ENCODE measurements at places on chromosomes 7 and 10.

GRCh38 chr7:157233677-157234076 is 95.0 kb downstream of the UBE3C start:
- DNase-seq = no peak

GRCh38 chr10:77139252-77140160 is 498.1 kb downstream of the KCNMA1 start:
- no peak for DNase-seq

- DNase-seq = no peak
Observed at GRCh38 chr7:78170815-78171214, 372.2 kb downstream of the PHTF2 start.

DNA sequence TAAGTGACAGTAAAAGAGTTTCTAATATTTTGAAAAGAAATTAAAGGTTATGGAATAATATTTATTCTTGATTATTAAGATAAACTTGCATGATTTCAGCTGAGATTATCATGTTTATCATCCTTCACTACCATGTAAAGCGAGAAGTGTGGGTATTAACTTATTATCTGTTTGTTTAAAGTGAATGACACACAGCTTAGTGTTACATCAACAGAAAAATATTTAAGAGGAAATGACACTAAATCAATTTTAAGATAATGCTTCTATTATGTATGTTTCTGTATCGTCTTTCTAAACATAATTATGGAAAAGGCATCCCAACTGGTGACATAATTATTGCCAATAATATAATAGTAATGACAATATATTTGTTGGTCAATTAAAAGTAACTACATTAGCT is 213.1 kb downstream of the PCDH15 start:
- DNase-seq = no peak

GRCh38 chr7:151461942-151462230 is 21.9 kb upstream of the CRYGN start:
- no peak for DNase-seq

GRCh38 chr10:50394832-50395231 is 143.5 kb upstream of the ASAH2 start:
- no peak for DNase-seq

GRCh38 chr10:66811211-66811610 is 114.6 kb upstream of the LRRTM3 start:
- no peak for DNase-seq

DNA sequence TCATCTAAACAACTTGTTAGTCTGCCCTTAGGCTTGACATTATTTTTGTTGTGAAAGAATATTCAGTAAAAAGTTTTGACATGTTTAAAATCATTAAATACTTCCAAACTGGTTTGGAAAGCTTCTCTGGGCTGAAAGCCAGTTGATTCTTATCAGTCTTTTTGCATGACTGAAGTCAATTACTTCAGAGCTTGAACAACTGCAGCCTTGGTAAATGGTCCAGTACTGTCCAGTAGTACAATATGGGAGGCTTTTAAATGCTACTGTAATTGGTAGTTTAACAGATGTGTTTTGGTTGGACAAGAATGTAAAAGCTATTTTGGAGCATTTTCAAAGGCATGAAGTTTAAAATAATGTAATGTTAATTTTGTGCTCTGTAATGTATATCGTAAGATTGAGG is 103.4 kb downstream of the SDK1 start:
- DNase-seq = no peak

DNA sequence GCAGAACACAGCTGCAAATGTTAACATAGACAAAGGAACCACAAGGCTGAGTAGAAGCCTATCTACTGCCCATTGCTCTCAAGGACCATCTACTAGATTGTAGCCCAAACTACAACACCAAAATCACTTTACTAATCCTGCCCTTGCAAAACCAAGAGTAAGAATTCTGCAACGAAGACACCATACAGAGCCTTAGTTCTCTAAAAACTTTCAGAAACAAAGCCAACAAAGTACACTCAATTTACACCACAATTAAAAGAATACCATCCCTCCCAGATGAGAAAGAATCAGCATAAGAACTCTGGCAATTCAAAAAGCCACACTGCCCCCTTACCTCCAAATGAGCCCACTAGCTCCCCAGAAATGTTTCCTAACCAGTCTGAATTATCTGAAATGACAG is 294.3 kb downstream of the CTNNA3 start:
- no peak for DNase-seq

GRCh38 chr7:72101444-72101843 is 310.7 kb downstream of the CALN1 start:
- DNase-seq = no peak

GRCh38 chr7:1669954-1670893 is at the start of gene ELFN1:
Gene ELFN1, plus strand, starts transcription at chr7:1670277. Its CDS starts 74,320 bp downstream, at chr7:1744597.
- DNase-seq = no peak

DNA sequence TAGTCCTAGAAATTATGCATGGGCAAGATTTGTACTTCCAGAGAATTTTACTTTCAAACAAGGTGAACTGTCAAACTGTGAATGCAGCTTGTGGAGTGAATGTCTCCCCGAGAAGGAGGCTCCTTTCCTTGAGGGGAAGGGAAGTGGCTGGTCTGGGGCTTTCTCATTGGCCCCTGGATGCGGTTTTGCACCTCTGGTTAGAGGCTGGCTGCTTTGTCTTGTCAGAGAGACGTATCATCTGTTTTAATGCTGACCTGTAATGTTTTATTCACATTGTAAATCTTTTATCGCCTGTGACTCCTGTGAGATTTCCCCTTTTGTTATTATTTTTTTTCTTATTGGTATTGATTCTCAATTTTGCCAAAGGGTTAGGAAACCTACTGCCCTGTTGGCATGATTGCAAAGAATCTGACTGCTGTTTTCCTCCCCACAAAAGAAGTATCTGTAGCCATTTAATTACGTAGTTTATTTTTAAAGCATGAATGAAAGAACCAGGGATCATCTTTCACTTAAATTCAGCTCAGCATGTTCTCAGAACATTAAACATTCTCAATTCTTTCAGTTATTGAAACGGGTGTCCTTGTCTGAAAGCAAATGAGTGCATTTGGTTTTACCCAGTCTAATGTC is 238.3 kb upstream of the NFE2L3 start:
- no peak for DNase-seq

- DNase-seq = no peak
Observed at GRCh38 chr7:100865938-100866728, 1.1 kb upstream of the TRIP6 start.

DNA sequence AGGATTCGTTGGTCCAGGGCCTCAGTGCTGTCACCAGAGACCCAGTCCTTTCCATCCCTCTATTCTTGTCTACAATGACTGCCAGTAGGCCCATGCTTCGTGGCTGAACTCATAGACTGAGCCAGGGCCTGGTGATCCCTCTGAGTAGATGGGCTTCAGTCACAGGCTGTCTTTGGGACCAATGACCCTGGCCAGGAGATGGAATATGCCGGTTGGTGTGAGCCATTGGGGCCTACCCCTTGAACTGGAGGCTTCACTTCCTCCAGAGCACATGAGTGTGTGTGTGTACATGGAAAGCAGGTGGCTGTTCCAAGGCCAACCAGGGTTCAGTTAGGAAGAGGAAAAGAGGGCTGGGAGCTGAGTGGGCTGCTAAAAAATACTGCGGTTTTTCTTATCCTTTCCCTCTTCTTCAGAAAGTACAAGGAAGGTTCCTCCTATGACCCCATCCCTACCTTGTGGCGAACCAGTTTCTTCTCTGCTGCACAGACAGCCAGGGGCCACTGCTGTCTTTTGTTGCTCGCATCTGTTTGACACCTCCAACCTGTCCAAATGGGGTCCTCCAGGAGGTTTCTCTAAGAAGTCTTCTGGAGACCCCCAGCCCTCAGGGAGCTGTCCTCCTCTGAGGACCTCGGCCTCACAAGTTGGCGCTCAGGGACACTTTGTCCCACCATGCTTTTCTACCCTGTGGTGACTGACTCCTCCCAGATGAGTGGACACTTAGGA is 36.6 kb downstream of the ADRA2A start:
- no peak for DNase-seq

GRCh38 chr7:106243893-106244292 is 40.9 kb downstream of the NAMPT start:
- no peak for DNase-seq

- DNase-seq = no peak
Observed at GRCh38 chr7:142897691-142898090, 12.1 kb upstream of the TRPV6 start.

GRCh38 chr10:131513445-131513844 is 201.9 kb upstream of the TCERG1L start:
- no peak for DNase-seq

DNA sequence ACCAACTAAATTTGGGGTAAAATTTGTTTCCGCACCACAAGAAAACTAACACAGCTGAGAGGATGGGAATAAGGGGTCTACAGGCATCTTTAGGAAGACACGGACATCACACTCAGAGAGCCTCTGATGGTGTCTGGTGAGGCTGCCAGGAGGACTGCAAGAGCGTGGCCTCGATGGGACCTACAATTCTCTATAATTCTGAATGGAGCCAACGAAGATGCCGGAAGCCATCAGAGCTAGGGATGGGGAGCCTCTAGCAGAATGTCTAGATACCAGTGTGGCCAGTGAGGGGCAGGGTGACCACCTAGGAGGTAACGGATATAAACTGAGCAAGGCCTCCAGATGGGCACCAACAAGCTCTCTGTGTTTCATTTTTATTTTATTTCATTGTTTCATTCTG is 7.5 kb downstream of the GRID1 start:
- DNase-seq = no peak

DNA sequence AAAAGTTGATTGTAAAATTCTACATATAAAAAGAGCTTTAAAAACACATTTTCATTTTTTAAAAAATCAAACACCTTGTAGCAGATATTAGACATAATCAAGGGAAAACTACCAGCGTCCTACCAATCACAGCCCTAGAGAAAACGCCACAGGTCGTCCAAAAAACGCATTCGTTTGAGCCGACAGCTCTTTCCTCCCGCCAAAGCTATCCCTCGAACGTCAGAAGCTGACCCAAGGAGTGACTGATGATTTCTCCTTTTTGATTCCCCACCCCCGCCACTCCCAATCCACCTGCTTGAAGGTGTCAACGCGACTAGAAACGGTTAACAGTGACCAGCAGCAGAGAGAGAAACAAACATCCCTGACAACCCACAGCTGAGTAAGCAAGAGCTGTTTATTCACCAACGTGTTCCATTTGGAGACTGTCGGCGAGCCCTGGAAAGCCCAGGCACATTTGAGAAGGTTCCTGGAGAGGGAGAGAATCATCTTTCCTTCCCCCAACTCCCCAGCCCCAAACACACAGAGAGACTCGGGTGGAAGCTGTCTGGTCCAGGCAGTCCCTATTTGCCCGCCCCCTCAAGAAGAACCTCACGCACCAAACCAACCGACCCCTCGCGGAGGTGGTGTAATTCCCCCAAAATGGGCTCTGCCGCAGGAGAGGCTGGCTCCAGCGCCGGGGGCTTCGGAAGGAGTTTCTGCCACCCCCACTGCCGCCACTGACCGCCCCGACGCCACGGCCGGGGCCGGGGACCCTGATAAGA is 622 bp downstream of the CPEB3 start:
- DNase-seq = no peak

DNA sequence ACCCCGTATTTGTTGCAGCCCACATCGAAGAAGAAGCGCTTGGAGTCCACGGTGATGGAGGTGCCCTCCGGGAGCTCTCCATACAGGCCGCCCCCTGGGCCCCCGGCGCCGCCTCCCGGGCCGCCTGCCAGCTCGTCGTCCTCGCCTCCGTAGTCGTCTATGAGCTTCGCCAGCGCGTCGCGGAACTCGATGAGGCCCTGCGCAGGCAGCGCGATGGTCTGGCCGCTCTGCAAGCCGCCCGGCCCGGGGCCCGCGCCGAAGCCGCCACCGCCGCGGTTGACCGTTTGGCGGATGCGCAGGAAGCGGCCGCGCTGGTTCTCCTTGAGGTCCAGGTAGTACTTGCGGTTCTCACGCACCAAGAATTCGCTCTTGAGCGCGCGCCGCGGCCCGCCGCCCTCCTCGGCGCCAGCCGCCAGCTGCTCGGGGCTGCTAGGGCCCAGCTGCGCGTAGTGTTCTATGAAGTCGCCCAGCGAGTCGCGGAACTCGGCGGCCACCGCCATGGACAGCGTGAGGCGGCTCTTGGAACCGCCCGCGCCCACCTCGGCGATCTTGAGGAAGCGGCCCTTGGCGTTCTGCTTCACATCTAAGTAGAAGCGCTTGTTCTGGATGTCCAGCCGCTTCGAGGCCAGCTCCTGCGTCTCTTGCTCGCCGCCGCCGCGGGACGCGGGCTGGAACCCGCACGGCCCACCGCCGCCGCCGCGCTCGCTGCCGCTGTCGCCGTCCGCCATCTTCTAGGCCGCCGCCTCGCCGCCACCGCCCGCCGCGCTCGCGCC is 523 bp downstream of the PURB start:
- DNase-seq = peak; percentile 44

DNA sequence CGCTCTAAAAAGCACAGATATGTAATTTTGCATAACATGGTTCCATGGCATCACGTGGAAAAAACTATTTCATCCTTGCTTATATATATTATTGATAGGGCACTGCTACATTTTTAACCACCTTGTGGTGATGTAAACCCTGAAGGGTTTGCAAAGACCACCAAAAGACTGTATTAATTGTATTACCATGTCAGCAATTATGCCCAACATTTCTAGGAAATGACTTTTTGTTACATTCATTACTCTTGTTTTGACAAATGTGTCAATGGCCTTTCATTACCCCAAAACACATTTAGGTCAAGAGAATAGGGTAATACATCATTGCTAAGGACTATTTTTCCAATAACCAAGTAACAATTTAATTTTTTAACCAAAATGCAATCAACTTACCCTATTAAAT is 142.2 kb downstream of the NRCAM start:
- DNase-seq = no peak

- DNase-seq = no peak
Observed at GRCh38 chr10:15712883-15713282, 6.8 kb downstream of the ITGA8 start.

DNA sequence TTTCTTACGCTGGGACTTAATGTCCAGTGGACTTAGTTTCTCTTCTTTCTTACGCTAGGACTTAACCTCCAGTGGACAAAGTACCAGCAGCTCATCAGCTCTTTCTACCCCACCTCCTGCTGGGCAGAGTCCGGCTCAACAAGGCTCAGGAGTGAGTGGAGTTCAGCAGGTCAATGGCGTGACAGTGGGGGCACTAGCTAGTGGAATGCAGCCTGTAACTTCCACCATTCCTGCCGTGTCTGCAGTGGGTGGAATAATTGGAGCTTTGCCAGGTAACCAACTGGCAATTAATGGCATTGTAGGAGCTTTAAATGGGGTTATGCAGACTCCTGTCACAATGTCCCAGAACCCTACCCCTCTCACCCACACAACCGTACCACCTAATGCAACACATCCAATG is 199.7 kb downstream of the MLLT10 start:
- no peak for DNase-seq

GRCh38 chr10:123634221-123634620 is 31.9 kb upstream of the GPR26 start:
- no peak for DNase-seq
